ENCODE measurements at places on chromosomes 3 and 15. TPM values are rescaled to one million over a fixed set of nuclear protein-coding genes. Genes with fewer than 3 reads are reported as not detected.

Gene CYP19A1
- 0.79 TPM for total RNA-seq

Gene CACNA2D2
- total RNA-seq = 5.0 TPM

Gene ZDHHC23
- 4.1 TPM for total RNA-seq

Gene PRR20G
- total RNA-seq = not detected

Gene EXD1
- total RNA-seq = not detected

Gene CISH
- 327 TPM for total RNA-seq

Gene C3orf20
- total RNA-seq = 0.45 TPM

Gene SLC15A2
- total RNA-seq = 7.1 TPM

Gene SKOR1
- 0.08 TPM for total RNA-seq

Gene CACNA2D3
- total RNA-seq = not detected

Gene IGDCC3
- not detected for total RNA-seq

Gene AQP9
- not detected for total RNA-seq

Gene MYZAP
- total RNA-seq = not detected

Gene CLRN1
- not detected for total RNA-seq

Gene PLA2G4E
- total RNA-seq = 0.13 TPM

Gene DYNLT2B
- total RNA-seq = 9.6 TPM

Gene ADAMTS9
- total RNA-seq = not detected

Gene ARHGAP11A
- total RNA-seq = 114 TPM

Gene KLHDC8B
- 3.7 TPM for total RNA-seq

Gene SAMMSON
- not detected for total RNA-seq

Gene GNAT1
- not detected for total RNA-seq

Gene CPN2
- not detected for total RNA-seq

Gene SEC61A1
- 189 TPM for total RNA-seq

Gene CLDN18
- not detected for total RNA-seq

Gene INSYN1
- not detected for total RNA-seq

Gene GOLGA8S
- total RNA-seq = 0.06 TPM

Gene ZNF710
- 15.4 TPM for total RNA-seq

Gene HYAL3
- total RNA-seq = 12.2 TPM

Gene ATP10A
- 15.8 TPM for total RNA-seq

Gene SCG5
- total RNA-seq = 3.5 TPM

Gene CCDC39
- not detected for total RNA-seq

Gene DNASE1L3
- total RNA-seq = not detected

Gene EPHB1
- 1.2 TPM for total RNA-seq

Gene ULK3
- 44.1 TPM for total RNA-seq

Gene SAMD7
- total RNA-seq = not detected

Gene RNF168
- total RNA-seq = 16.6 TPM

Gene CHST2
- 7.9 TPM for total RNA-seq

Gene SEC62
- 78.5 TPM for total RNA-seq

Gene ALG3
- 49.9 TPM for total RNA-seq

Gene WDR93
- not detected for total RNA-seq

Gene LRRC2
- total RNA-seq = not detected

Gene EFCC1
- total RNA-seq = not detected

Gene GOLGA8M
- not detected for total RNA-seq

Gene GLDN
- total RNA-seq = not detected

Gene FBXW12
- total RNA-seq = not detected

Gene VEPH1
- not detected for total RNA-seq

Gene ARNT2
- total RNA-seq = 0.09 TPM

Gene IL20RB
- 1.6 TPM for total RNA-seq

Gene LRRC34
- total RNA-seq = 1.4 TPM

Gene CKMT1B
- 0.32 TPM for total RNA-seq

Gene WDR49
- total RNA-seq = 0.71 TPM

Gene SUSD5
- total RNA-seq = not detected

Gene BFSP2
- total RNA-seq = not detected

Gene SLC28A1
- total RNA-seq = not detected

Gene LPCAT4
- total RNA-seq = 95.0 TPM

Measured in activated T-helper 17 cell treated with anti-CD3 and anti-CD28 coated beads, Interleukin-2, amount 50 U/mL, for 72 hours (primary cell).